Left lobe of liver (tissue), 2 donors: ENCODE measurements at places on chromosomes 1 and 21.
A peak's percentile ranks its signal among the peaks of the same experiment; 100 is the strongest.

DNA sequence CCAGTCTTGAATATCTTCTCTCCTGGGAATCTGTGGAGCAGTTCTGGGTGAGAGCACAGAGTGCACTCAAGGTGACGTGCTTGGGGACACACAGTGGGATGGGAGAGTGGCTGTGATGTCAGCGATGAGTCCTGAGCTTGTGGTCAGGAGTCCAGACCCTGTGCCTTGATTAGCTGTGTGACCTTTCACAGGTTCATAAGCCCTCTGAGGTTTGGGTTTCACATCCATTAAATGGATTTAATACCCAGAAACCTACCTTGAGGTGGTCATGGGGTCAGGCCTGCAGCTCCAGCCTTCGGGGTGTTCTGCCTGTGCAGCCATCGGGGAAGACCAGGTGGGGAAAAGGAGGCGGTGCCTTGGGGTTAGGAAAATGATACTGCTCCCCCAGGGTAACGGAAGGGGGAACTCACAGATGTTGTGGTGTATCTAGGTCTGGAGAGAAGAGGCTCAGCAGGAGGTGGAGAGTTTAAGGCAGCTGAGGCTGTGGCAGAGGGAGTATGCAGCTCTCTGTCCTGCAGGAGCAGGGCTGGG lies 38.5 kb upstream of the ETV3 start:
- DNase-seq = no peak

- no peak for DNase-seq
Measured at GRCh38 chr1:25912076-25912831, 6.0 kb upstream of the STMN1 start.

DNA sequence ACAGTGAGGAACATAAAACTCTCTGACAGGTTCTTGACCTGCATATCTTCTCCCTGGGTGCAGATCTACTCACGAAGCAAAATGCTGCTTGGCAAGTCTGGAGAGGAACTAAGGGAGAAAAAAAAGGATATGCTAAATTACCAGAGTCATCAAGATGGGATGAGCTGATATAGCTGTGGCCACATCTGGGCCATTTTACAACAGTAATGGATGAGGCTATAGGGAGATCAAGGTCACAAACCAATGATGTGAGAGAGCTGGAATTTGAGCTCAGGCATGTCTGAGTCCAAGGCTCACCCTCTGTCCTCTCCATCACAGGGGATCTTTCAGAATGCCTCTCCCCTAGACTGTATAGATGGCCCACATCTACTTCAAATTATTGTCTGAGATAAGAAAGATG lies 26.2 kb downstream of the ZMYND12 start:
- no peak for DNase-seq

DNA sequence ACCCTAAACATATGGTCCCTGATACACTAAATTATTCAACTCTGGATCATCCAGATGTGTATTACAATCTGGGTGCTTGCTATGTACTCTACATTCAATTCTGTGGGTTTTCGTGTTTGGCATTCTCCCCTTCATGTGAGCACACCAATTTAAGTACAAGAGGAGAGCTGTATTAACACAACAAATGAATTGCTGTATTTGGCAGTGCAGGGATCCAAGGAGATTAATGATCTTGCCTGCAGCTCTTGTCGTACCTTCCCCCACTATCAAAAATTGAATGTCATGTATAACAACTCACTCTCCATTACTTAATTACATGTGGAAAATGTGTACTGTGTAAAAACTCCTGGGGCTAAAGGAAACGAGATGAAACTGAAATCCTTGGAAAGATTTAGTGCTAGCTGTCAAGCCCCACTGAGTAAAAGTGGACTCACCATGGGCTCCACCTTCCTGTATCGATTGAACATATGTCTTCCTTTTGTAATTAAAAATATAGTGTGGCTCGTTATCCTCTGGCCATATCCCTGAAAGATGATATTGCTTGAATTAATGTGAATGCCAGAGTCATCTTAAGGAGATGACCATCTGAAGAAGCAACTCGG lies 172.2 kb upstream of the L1TD1 start:
- no peak for DNase-seq

- no peak for DNase-seq
Measured at GRCh38 chr1:5670590-5671350, 321.5 kb downstream of the NPHP4 start.

GRCh38 chr1:175152006-175152652 lies 40.4 kb downstream of the KIAA0040 start:
- DNase-seq = peak; percentile 70

- no peak for DNase-seq
Measured at GRCh38 chr1:56788102-56788501, 31.1 kb downstream of the FYB2 start.

GRCh38 chr1:173768827-173769226 lies 54.0 kb downstream of the KLHL20 start:
- DNase-seq = no peak

- no peak for DNase-seq
Measured at GRCh38 chr1:32045772-32046171, 27.0 kb upstream of the TMEM39B start.

DNA sequence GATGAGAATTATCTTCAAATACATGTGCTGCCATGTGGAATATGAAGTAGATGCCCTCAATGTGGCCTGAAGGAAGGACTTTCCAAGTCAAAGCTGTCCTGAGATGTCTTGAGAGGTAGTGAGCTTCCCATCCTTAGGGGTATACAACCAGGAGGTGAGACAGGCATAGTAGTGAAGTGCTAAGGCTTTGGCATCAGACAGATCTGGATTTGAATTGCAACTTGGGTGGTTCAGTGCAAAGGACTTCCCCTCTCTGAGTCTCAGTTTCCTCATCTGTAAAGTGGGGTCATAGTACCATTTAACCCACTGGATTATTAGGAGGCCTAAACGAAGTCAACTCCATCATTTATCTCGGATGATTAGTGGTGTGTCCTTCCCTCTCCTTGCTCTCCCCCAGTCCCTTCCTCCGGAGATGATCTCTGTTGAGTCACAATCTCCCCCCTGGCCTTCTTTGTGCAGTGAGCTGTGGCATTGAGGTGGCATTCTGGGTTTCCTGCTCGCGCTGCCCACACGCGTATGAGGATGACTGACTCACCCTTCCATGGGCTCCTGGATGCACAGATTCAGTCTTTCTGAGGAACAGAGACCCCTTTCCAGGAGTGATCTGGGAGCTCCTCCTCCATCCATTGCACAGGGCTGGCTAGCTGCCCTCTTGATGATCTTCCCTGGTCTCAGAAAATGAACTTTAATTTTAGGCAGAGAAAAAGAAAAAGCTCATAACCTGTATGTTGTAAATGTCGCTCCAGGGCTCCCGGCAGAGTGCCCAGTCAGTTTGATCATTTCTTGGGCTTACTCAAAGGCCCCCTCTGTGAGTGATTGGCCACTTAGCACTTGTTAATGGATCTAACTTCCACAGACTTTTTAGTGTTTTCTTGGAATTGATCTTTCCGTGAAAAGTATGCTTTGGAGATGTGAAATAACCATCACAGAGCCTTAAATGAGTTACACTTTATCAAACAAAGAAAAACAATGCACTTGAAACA lies 354.6 kb downstream of the PTPRU start:
- DNase-seq = no peak

DNA sequence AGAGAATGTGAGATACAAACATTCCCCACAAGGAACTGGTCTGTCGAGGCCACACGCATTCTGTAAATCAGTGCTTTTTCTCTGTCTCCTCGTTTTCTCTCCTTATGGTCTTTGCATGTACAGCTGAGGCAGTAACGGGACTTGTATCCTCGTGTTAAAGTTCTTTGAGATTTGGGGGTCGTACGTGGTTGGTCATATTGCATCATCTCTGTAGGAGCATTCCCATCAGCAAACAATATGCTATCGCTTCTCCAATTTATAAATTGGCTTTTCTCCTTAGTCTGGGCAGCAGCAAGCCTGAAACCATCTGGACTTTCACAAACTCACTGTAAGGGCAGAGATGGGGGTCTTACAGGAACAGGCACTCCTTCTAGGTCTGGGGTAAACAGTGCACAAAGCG lies 13.0 kb upstream of the TRIM17 start:
- DNase-seq = no peak

- DNase-seq = peak; percentile 44
Measured at GRCh38 chr1:28104866-28105467, 16.6 kb upstream of the EYA3 start.

DNA sequence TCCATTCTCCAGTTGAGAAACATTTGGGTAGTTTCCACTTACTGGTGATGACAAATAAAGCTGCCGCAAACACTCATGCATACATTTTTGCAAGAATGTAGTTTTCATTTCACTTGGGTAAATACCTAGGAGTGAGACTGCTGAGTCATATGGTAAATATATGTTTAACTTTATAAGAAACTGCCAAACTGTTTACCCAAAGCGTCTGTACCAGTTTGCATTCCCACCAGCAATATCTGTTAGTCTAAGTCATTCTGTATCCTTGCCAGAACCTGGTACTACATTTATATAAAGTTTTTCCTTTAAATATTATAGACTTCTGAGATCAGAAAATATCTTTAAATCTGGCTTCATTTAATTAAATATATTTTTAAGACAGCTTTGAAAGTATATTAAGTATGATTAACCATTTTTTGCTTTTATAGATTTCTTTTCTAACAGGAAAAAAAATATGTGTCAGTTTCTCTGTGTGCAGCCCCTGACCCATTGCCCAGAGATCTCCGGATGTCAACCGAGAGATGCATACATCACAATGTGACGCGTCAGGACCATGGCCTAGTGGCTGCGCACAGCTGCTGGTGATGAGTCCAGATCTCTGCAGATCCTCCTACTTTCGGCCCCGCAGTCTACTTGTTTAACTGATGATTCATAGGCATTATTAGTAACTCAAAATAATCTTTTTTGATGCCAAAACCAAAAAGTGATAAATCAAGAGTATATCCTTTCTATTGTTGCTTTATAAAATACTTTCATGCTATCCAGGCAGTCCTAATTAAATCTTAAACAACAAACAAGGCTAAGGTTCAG lies 227.1 kb upstream of the MAP1LC3C start:
- no peak for DNase-seq

DNA sequence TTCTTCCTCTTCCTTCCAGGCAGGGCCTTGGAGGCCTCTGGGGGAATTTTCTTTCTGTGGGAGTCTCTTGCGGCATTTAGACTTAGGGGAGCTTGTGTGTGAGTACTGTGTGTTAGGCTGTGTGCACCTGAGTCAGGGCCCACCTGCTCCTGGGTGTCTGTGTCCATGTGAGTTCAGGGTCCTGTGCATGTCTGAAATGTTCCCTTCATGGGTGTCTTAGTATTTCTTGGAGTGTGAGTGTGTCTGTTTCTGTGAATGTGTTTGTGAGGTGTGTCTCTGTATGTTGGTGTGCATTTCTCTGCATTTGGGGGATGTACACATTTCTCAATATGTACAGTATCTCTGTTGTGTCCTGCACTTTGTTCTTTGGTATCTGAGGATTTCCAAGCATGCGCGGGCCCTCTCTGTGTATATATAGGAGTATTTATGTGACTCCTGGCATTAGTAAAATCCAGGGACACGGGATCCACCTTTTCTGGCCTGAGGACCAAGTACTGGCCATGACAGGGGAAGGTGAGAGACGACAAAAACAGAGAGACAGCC lies 2.4 kb downstream of the TFAP2E start:
- no peak for DNase-seq

DNA sequence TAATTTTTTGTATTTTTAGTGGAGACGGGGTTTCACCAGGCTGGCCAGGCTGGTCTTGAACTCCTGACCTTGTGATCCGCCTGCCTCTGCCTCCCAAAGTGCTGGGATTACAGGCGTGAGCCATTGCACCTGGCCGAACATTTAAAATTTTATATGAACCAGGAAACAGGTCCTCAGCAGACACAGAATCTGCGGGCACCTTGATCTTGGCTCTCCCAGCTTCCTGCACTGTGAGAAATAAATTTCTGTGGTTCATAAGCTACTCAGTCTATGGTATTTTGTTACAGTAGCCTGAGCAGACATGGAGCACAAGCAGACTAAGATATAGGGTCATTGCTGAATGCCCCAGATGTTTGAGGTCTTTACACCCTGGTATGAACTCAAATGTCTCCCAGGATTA lies 23.6 kb upstream of the CTH start:
- DNase-seq = no peak
